ENCODE measurements at places on chromosomes 7 and 10.

DNA sequence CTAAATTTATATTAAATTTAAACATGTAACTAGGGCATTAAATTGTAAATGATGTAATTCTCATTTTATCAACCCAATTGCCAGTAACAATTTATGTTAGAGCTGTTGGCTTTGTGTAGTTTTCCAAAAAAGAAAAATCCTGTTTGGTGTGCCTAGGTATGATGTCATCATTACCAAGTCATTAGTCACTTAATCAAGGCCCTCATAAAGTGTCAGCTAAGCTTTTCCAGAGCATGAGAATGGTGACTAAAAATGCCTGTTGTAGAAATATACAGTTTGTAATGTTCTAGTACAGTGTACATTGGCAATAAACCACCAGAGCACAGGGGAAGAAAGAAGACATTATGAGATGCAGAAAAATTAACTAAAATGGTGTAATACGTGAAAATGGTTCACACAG is 593.8 kb upstream of the ANKRD30A start:
- DNase-seq, result peak; percentile 14

DNA sequence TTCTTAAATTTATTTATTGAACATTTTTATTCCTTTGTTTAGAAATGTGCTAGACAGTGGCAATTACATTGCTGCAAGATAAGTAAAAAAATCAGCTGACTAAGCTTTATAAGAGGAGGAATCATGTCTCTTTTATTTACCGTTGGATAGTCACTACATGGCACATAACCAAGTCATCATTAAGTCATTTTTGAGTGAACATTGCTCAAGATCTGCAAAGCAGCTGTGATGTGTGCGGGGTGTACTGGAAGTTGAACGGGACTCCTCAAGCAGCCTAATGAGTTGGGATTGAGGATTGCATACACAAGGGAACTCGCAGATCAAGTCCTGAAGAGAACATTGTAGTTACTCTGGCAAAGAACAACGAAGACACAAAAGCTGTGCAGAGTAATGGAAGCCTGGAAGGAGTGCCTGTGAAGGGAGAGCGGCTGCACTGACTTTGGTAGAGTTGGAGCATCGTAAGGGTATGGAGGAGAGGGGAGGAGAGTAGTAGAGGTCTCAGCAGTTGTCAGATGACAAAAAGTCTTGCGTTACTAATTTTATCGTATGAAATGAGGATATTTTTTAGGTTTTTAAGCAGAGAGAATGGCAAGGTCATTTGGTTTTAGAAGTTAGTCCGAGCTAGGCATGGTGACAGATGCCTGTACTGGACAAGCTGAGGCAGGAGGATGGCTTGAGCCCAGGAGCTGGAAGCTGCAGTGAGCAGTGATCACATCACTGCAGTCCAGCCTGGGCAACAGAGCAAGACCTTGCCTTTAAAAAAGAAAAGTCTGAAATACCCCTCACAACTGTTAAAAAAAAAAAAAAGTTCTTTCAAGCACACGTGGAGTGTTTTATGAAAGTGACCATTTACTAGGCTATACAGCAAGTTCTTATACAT is 95.1 kb downstream of the BMPR1A start:
- peak; percentile 84 for DNase-seq

GRCh38 chr7:139218173-139218572 is 12.9 kb upstream of the UBN2 start:
- no peak for DNase-seq

GRCh38 chr7:155870334-155871180 is 58.3 kb upstream of the SHH start:
- DNase-seq, result no peak

- DNase-seq, result no peak
Observed at GRCh38 chr10:102675666-102676533, 31.6 kb downstream of the TRIM8 start.

GRCh38 chr10:9668411-9668810 is 1349.3 kb upstream of the CELF2 start:
- DNase-seq, result no peak

DNA sequence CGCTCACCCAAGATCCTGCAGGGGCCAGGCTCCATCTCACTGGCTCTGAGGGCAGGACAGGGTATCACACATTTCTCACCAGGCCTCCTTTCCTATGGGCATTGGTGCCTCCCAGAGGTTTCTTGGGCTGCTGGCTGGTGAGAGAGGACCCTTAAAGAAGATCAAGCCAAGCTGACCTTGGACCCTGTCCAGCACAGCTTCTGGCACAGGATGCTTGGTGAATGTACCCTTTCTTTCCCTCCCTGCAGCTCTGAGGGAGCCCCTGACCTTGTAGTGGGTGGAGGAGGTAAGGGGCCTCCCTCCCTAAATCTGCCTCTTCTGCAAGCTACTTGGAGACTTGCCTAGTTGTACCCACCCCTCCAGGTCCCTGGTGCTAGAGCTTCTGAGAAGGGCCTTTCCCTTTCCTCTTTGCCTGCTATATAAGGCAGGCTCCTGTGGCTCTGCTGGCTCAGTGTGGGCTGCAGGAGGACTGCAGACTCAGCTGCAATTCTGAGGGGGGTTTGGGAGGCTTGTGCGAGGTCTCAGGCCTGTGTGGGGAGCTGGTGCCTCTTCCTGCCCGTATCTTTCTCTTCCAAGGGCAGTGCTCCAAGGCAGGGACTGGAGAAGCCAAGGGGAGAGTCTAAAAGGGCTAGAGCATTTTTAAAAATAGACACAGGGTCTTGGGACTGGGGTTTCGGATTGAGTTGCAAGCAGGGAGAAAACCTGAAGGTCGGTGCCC is 11.7 kb upstream of the TRIM8 start:
- DNase-seq, result no peak

GRCh38 chr7:133290041-133290440 is 37.2 kb downstream of the EXOC4 start:
- no peak for DNase-seq

DNA sequence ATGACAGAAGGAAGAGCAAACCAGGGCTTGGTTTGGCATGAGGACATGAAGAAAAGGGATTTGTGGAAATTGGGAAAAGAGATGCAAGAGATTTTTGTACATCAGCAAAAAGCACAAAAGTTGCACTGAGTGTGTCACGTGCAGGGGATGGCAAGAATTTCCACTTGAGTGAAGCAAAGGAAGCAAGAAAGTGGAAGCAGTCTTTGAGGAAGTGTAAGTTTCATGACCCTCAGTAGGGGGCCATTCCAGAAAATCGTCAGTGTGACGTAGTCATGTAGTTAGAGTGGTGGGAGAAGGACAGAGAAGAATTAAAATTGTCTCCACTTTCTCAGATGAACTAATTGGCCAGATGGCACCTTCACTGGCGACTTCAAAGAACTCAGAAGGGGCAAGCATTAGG is 123.3 kb upstream of the FZD1 start:
- DNase-seq, result peak; percentile 68

GRCh38 chr7:116800594-116800993 is 61.8 kb upstream of the CAPZA2 start:
- no peak for DNase-seq

DNA sequence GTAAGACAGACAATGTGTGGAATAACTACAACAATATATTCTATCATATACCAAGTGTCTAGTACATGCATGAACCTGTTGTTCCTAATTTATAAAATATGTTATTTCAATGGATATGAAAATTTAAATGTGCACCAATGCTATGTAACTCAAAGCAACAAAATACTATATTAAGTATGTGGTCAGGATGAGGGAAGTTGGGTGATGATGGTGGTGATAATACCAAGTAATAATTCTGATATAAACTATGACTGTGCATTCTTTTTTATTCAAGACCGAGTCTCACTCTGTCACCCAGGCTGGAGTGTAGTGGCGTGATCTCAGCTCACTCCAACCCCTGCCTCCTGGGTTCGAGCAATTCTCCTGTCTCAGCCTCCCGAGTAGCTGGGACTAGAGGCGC is 2.1 kb upstream of the FRA10AC1 start:
- DNase-seq, result no peak

- DNase-seq, result no peak
Observed at GRCh38 chr7:128045766-128046165, 14.5 kb upstream of the LRRC4 start.

DNA sequence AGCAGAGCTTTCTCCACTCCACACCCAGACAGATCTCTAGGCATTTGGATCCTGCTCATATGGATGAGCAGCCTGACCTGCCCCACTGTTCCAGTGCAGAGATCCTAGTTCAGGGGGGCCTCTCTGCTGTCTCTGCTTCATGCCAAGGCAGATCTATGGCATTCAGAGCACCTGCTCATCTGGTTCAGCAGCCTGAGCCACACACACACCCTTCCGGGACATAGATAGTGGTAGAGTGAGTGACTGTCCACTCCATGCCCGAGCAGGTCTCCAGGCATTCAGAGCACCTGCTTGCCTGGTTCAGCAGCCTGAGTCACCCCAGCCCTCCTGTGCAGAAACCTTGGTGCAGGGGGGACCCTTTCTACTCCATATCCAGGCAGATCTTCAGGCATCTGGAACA is 54.3 kb upstream of the ZNF800 start:
- DNase-seq, result no peak

DNA sequence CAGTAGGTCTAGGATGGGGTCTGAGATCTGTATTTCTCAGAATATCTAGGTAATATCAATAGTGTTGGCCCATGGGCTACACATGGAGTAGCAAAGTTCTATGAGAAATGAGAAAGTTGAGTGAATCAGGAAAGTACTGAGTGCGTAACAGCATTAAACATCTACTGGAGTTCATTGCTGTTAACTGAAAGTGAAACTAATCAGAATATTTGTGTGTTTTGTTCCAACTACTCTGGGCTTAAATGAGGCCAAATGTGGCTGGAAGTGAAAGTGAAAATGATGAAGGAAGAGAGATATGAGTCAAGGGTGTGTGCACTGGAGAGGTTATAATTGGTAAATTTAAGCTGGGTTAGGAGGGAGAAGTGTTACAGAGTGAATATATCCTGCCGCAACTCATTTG is 46.5 kb downstream of the TMEM106B start:
- no peak for DNase-seq

DNA sequence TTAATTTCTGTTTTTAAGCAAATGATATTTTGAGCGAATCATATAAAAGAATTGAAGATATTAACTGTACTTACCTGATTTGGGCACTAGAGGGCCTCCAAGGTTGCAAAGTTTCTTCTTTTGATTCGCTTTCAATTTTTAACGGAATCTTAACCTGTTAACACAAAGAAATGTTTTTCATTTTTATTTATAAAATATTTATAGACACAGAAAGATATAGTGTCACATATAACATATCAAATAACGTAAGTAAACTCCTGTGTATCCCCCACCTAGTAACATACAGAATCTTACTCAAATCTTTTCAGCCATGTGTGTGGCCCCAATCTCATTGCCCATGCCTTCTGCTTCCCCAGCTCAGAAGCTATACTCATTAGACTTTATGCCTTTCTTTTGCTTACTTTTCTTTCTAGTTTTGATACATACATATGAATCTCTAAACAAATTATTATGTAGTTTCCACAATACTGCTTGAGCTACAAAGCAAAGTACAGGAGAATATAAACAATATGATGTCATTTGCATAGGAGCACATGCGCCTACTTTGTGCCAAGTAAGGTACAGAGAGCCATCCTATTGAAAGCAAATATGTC is 49.5 kb upstream of the ZPBP start:
- DNase-seq, result peak; percentile 57

DNA sequence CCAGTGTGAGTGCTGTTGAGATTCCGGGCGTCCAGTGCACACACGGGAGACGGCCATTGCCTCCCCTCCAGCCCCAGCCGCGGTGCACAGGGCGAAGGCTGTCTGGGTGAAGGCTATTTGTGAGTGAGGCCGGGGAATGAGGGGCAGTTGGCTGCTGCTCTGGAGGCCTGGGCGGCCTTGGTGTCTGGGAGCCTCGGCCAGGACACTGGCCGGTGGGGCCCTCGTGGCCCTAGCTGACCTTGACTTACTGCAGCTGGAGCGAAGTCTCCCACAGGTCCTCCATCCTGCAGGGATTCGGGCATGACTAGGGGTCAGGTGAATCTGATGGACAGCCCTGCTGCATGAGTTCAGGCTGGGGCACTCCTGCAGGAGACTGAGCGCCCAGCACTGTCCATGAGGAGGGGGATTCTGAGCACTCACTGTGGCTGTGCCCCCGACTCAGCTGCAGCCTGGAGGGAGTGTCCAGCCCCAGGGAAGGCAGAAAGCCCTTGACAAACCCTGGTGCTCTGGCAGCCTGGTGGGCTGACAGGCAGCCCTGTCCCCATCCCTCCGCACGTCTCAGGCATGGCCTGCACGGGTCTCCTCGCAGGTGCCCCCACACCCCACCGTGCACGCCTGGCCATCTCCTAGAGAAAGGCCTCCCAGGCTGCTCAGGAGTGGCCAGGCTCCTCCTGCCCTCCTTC is 52.7 kb upstream of the FAM20C start:
- no peak for DNase-seq

DNA sequence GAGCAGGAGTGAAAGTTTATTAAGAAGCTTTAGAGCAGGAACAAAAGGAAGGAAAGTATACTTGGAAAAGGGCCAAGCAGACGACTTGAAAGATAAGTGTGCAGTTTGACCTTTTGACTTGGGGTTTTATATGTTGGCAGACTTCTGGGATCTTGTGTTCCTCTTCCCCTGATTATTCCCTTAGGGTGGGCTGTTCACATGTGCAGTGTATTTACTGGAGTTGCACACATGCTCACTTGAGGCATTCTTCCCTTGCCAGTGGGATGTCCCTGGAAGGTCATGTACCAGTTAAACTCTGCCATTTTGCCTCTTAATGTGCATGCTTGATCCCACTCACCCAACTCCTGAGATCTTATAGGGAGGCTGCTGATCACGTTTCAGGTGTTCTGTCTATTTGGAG is 23.4 kb upstream of the ARHGAP12 start:
- DNase-seq, result no peak

DNA sequence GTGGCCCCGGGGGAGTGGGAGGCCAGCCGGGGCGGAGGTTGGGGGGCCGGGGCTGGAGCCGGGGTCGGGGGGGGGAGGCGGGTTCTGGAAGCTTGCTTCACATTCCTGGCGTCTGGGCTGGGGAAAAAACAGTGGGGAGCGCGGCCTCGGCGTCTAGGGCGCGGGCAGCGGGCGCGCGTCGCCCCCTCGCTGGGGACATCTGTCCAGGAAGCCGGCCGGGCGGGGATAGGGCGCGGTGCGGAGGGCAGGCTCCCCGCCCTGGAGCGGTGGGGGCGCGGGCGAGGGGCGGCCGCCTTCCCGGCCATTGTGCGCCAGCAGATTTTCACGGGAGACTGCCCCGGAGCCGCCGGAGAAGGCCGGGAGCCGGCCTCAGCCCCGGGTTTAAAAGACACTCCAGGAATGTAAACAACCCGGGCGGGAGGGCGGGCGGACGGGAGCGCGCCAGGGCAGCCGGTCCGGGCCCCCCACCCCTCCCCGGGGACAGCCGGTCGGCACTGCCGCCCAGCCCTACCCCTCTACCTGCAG is 1.4 kb downstream of the ZMIZ1 start:
- no peak for DNase-seq
